ENCODE measurements at places on chromosomes 1 and 21.

DNA sequence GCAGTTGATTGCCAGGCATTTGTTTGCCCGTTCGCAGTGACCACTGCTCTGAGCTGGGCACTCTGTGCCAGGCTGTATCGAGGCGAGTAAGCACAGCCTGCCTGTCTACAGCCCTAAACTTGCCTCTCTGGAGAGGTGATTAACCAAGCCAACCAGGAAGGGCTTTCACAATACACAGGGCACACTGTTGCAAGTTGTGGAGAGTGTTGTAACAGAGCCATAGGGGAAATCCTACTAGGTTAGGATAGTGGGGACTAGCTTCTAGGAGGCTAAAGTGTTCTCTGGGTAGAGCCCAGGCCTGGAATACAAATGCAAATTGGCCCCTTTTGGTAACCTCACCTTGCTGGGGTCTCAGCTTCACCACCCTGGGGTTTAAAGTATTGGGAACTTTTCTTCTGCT lies 23.8 kb downstream of the PRDM2 start:
- DNase-seq, result no peak

DNA sequence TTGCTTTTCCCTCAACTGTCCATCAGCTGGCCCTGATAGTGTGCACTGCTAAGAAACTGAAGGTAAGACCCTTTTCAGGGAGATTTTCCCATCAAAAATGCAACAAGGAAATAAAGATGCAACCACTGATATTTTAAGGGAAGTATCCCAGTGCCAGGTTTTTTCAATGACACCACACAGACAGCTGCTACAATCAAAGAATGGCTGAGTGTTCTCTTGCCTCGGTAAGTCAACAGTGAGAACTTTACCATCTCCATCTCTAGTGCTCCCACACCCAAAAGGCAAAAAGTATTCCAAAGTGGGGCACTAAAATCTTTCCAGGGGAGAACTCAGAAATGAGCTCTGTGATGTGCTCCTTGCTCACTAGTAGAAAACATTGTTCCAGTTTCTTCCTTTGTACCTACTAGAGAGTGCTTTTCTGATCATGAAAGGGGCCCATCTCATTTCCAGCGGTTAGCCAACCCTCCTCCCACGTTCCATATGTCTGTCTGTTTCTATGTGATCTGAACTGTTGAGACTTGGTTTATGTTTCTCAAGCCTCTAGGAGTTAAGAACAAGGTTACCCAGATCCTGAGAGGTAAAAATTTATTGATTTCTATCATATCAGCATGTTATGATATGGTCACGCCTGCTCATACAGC lies 67.6 kb upstream of the NEK2 start:
- DNase-seq, result no peak

DNA sequence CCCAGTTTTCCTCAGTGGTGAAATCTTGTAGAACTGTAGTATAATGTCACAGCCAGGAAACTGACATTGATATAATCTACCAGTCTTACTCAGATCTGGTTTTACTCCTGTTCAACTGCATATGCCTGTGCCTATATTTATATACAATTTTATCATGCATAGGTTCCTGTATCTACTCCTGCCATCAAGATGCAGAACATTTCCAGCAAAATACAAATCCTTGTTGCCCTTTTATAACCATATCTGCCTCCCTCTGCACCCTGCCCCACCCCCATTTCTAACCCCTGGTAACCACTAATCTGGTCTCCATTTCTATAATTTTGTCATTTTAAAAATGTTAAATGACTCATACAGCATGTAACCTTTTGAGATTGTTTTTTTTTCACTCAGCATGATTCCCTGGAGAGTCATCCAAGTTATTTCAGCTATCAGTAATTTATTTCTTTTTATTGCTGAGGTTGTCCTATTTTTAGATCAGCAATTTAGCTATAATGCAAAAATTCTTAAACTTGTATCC lies 8.1 kb downstream of the UTP25 start:
- no peak for DNase-seq

GRCh38 chr1:22071511-22071910 lies 19.0 kb downstream of the CDC42 start:
- DNase-seq, result no peak

DNA sequence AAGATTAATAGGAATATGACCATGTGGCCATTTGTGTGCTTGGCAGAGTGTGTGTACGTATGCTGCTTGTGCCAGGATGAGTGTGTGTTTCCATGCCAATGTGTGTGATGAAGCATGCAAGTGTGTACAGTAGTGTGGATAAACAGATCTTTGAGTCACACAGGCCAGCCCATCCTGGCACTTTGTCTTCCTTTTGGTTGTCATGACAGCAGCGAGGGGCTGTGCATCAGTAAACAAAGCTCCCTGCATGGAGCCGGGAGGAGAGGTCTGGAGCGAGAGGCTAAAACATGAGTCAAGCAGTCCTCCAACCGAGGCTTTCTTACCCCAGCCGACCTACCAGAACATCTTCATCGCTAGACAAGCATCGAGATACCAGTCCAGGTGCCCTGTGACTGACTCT lies 221.2 kb downstream of the CACNA1E start:
- no peak for DNase-seq

- no peak for DNase-seq
Observed at GRCh38 chr1:5911871-5912271, 80.4 kb downstream of the NPHP4 start.

GRCh38 chr1:1212780-1213344 lies 1.1 kb downstream of the TNFRSF4 start:
- no peak for DNase-seq

DNA sequence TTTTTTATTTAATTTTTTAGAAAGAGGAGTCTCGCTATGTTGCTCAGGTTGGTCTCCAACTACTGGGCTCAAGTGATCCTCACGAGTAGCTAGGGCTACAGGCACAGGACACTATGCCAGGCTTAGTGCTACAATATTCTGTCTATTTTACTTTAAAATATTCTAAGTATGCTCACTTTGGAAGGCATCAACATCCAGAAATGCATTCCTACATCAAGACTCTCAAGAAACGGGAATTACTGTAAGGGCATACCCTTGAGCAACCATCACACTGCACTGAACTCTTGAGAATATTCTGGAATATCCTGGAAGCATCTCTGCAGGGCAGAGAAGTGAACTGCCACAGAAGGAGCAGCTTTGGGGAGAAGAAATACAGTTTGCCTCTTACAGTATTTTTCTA lies 565 bp upstream of the DMRTB1 start:
- no peak for DNase-seq

DNA sequence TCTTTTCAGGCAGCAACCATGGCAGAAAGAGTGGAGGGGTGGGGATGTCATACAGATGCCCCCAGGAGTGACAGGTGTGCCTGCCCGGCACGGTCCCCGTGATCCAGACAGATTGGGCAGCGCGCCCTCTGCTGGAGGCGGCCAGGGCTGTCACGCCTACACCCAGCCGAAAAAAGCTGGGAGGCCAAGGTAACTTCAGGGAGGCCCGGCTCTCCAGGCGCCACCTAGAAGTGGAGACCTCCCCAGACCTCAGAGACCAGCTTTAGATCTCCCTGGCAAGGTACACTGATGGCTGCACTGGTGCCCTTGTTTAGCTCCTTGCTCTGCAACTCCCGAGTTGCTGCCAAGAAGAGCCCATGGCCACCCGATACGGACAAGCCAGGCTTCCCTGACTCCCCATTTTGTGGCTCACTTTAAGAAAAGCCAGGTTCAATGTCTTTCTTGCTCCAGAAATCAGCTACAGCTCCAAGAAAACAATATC lies 6.6 kb downstream of the GOLT1A start:
- DNase-seq, result peak; percentile 23

DNA sequence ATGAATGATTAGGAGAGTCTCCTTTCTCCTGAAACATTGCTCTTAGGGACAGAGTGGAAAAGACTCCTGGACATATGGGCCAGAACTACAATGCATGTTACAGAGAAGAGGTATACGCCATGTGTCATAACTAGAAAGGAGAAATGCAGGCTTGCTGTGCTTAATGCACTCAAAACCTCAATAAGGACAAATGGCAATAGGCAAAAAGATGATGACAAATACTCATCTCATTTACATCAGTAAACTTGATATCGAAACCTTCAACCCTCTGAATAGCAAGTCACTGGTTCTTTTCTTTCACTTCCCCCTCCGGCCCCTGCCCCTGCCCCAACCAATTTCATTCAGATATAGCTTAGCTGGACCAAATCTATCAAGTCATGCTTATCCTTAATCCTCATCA lies 1.9 kb upstream of the GPR88 start:
- DNase-seq, result no peak

DNA sequence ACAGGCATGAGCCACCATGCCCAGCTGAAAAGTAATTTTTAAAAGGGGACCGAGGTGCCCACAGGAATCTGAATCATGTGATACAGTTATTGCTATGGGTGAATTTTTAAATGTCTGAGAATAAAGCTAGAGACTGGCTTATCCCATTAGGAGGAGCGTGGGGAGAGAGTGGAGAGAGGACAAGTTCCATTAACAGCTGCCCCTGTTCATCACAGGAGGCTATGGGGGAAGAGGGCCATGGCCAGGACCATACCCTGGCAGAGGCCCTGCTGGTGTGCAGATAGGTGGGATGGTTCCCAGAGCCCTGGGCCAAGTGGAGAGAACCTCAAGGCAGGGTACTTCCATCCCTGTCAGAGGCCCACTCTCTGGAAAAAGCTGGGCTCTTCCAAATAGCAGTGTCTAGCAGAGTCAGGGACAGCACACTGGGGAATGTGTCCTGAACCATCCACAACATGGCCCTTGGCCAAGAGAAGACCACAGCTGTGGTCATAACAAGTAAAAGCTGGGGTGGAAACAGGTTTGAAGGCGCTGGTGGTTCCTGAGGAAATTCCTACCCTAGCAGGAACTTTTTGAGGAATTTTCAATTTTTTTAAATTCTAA lies 13.7 kb upstream of the ZNF691 start:
- DNase-seq, result no peak

GRCh38 chr1:92826792-92827191 lies 5.0 kb upstream of the RPL5 start:
- no peak for DNase-seq

DNA sequence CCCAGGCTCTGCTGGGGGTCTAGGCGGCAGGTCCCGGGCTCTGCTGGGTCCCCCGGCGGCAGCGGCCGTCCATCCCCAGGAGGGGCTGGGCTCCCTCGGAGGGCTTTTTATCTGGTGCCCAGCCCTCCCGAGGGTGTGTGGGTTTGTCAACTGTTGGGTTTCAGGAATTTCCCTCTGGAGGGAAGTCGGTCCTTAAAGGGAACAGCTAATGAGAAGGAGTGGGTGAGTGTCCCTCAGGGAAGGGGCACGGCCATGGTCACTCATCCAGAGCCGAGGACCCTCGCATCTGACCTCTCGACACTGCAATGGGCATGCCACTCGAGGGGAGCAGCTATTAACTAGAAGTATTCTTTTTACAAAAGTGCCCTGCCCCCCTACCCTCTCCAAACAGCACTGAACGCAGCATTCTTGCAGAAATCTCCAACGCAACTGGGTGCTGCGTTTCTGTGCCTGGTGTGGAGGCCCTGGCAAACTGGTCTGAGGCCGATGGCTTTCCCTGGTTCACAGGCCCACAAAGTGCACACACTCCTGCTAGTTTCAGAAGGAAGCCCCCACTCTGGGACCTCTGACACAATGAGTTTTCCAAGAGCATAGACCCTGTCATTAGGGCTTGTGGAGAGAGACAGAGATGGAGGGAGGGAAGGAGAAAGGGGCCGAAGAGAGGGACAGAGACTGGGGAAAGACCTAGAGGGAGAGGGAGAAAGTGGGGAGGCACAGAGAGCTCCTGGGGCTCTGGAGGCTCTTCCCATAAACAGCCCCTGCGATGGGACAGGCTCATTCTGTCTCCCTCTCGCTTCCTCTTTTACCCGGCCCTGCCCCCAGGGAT lies 1.0 kb upstream of the TSPEAR start:
- no peak for DNase-seq

DNA sequence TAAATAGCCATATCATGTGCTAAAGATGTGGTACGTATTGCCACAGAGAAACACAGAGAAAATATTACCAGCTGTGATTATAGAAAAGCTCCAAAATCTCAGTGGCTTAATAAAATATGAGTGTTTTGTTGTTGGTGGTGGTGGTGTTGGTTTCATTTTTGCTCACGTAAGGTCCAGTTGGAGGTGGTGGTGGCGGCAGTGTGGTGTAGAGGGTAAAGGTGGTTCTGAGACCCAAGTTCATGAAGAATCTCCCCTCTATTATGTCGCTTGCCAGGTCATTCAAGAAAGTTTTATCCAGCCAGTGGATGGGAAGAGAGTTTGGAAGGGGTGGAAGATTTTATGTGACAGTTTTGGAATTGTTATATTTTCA lies 217.6 kb upstream of the SAMSN1 start:
- no peak for DNase-seq

DNA sequence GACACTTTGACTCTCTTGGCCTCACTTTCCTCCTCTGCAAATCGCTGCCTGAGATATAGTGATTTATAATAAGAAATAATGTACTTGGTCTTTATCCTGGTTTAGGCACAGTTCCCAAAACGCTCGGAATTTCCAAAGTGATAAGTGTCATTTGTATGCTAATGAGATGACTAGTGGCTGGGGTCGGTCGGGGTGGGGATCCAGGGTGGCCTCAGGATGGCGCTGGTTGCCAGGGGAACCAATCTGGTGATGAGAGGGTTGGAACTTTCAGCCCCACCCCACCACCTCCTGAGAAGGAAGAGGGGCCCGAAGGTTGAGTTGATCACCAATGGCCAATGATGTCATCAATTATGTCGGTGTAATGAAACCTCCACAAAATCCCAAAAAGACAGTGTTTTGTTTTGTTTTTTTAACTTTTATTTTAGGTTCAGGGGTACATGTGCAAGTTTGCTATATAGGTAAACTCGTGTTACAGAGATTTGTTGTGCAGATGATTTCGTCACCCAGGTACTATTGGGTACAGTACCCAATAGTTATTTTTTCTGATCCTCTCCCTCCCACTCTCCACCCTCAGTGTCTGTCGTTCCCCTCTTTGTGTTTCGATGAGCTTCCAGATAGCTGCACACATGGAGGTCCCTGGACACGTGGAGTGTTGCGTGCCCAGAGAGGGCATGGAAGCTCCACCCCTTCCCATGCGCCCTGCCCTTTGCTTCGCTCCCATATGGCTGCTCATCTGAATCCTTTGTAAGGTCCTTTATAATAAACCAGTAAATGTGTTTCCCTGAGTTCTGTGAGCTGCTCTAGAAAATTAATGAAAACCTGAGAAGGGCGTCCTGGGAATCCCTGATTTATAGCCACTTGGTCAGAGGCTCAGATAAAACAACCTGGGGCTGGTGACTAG lies 97.2 kb downstream of the KCNN3 start:
- no peak for DNase-seq

- no peak for DNase-seq
Observed at GRCh38 chr1:64111787-64112186, 91.6 kb upstream of the UBE2U start.

GRCh38 chr1:66381621-66382275 lies 152.2 kb upstream of the SGIP1 start:
- no peak for DNase-seq

GRCh38 chr1:20430355-20431175 lies 55.4 kb downstream of the CAMK2N1 start:
- DNase-seq, result no peak
